Activated naive CD4-positive, alpha-beta T cell (primary cell): ENCODE measurements at places on chromosomes 16 and 17.

DNA sequence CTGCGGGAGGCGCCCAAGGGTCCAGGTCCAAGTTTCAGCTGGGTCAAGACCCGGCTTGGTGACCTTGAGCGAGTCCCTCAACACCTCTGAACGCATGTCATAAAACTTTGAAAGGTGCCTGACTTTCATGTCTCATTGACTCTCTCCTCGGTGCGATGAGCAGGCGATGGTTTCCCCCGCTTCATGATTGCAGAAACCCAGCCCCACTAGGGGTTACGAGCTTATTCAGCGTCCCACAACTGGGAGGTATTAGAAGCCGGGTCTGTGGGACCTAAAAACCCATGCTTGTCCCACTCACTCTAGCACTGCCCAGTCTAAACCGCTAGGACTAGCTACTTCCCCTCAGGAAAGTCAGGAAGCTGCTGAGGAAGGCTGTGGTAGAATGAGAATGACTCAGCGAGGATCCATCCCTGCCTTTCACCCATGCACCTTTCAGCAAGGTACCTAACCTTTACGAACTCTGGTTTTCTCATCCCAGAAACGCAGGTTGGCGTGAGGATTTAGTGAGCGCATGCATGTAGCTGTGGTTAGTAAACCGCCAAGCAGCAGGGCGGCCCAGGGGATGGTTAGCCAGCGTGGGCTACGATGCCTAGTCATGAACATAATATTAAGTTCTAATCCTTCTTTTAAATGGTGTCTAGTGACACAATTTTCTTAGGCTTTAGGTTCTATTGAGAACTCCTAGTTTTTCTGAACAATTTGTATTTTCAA is 26.2 kb upstream of the RFFL start:
- peak; percentile 10 for DNase-seq

DNA sequence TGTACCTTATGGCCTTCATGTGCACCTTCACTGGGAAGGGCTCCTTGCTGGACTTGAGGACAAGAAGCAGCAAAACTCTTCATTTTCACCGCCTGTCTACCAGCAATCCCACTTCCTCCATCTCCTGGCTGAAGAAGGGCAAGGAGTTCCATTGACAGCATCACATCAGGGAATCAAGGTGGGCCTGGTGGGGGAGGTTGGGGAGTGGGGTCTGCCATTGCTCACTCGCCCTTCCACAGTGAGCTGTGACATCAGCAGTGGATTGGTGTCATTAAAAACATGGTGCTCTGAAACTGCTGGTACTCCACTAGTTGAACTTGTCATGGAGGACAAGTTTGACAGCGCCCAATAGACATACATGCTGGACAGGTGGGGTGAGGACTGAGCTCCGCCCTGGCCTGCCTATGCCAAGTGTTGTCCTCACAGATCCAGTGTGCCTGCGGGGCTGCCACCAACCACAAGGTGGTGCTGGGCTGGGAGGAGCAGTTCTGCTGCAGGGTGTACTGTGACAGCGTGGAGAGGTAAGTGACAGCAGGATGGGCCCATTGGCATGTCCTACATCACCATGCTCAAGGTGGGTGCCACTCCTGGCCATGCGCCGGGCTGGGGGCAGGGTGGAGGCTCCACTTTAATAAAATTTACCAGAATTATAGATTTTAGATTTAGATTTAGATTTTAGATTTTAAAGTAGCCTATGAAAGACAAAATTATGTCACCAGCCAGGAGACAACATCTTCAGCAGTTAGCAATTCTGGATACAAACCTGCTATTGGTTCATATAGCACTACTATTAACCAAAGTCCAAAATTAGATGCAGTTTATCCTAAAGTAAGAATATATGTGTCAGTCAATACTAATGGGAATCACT is 1729.1 kb downstream of the TP53TG3F start:
- DNase-seq = no peak

- DNase-seq = no peak
Observed at GRCh38 chr16:49003992-49004391, 277.6 kb downstream of the CBLN1 start.

GRCh38 chr17:4565209-4566141 is 5.1 kb upstream of the GGT6 start:
- DNase-seq = no peak
